ENCODE measurements at places on chromosomes 16 and 17.

DNA sequence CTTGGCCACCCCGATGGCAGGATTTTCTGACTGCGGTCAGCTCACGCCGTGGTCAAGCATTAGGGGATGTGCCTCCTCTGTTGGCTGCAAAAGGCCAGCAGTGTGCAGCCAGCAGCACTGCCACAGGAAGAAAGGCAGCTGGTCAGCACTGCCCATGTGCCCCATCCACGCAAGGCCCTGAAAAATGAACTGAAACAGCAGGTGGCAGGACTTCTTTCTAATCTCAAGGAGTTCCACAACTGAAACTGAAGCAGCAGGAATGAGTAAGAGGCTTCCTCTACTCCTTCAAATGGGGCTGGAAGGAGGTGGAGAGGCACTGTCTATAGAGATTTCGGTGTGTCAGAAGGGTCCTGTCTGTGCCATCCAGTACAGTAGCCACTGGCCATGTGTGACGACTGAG lies 3.2 kb downstream of the ZNF500 start:
- DNase-seq, result no peak

GRCh38 chr16:30559690-30560089 lies 1.5 kb upstream of the ZNF764 start:
- DNase-seq, result no peak

DNA sequence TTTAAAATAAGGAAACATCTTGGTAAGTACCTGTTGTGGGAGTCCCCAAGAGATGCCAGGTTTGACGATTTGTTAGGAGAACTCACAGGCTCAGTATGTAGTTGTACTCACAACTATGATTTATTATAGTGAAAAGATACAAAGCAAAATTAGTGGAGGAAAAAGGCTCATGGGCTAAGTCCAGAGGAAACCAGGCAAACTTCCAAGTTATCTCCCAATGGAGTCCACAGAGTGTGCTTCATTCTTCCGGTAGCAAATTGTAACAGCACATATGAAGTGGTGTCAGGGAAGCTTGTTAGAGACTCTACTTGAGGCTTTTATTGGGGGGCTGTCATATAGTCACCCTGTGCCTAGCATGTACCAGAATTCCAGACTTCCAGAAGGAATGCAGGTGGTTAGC lies 2.3 kb downstream of the DDX19A start:
- peak; percentile 16 for DNase-seq

DNA sequence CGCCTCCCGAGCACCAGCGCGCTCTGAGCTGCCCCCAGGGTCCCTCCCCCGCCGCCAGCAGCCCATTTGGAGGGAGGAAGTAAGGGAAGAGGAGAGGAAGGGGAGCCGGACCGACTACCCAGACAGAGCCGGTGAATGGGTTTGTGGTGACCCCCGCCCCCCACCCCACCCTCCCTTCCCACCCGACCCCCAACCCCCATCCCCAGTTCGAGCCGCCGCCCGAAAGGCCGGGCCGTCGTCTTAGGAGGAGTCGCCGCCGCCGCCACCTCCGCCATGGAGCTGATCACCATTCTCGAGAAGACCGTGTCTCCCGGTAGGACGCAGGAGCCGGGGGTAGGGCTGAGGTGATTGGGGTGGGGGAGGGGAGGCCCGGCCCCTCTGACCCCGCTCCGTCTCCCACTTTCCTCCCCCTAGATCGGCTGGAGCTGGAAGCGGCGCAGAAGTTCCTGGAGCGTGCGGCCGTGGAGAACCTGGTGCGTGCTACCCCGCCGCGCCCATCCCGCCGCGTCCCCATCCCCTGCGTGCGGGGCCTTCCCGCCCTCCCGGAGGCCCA lies 329 bp downstream of the KPNB1 start:
- no peak for DNase-seq

- no peak for DNase-seq
Measured at GRCh38 chr17:9801505-9801904, 10.1 kb upstream of the DHRS7C start.

GRCh38 chr17:63095879-63096278 lies 129.8 kb downstream of the TANC2 start:
- DNase-seq, result peak; percentile 6

- peak; percentile 24 for DNase-seq
Measured at GRCh38 chr16:89860747-89861304, 12.6 kb upstream of the TCF25 start.

GRCh38 chr17:80931421-80932265 lies 60.0 kb upstream of the CHMP6 start:
- peak; percentile 90 for DNase-seq

DNA sequence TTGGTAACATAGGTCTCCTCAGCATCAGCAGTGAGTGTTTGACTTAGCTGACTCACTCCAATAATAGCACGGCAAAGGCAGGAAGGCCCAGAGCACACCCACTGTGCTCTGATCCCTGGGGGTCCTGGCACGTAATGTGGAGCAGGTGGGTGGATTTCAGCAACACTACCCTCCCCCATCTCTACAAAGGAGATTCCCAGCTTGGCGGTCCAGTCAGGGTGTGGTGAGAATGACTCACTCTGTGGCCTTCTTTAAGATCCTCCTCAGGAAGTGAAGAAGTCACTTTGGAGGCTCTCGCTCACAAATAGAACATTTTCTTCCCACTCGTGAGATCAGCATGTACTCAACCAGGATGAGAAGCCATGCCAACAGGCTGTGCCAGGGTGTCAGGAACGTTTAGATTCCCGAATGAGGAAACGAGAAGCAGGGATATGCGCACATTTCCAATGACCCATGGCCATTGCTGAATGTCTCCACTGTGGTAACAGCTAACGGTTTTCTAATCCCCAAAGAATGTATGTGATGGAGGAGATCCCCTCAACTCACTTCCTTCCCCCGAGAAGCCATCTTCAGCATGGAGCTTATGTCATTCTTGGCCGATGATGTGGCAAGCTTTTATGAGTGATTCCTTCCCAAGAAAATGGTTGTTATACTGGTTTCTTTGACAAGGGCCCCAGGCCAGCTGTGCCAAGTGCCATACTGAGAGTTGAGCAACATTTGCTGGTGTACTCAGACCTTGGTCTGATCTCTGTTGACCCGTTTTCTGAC lies 365.2 kb downstream of the C16orf95 start:
- peak; percentile 93 for DNase-seq

GRCh38 chr16:65737831-65738230 lies 616.0 kb upstream of the CDH11 start:
- DNase-seq, result no peak

GRCh38 chr16:80705596-80705995 lies 98.8 kb downstream of the CDYL2 start:
- DNase-seq, result no peak

DNA sequence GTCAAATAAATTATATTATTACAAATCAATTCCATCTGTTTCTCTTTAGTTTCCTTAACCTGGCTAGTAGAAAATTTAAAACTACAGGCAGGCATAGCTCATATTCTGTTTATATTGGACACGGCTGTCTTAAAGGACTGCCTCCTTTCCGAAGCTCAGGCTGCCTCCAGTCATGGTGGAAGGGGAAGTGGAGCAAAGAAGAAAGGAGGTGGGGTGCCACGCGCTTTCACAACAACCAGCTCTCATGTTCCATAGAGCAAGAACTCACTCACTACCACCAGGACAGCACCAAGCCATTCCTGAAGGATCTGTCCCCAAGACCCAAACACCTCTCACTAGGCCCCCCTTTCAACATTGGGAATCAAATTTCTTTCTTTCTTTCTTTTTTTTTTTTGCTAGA lies 149.3 kb upstream of the KCNJ18 start:
- DNase-seq, result no peak

GRCh38 chr16:55495616-55496289 lies 13.1 kb upstream of the LPCAT2 start:
- peak; percentile 93 for DNase-seq

GRCh38 chr16:55506083-55506482 lies 2.8 kb upstream of the LPCAT2 start:
- DNase-seq, result no peak

- no peak for DNase-seq
Measured at GRCh38 chr17:40344421-40345160, 19.9 kb downstream of the GJD3 start.

DNA sequence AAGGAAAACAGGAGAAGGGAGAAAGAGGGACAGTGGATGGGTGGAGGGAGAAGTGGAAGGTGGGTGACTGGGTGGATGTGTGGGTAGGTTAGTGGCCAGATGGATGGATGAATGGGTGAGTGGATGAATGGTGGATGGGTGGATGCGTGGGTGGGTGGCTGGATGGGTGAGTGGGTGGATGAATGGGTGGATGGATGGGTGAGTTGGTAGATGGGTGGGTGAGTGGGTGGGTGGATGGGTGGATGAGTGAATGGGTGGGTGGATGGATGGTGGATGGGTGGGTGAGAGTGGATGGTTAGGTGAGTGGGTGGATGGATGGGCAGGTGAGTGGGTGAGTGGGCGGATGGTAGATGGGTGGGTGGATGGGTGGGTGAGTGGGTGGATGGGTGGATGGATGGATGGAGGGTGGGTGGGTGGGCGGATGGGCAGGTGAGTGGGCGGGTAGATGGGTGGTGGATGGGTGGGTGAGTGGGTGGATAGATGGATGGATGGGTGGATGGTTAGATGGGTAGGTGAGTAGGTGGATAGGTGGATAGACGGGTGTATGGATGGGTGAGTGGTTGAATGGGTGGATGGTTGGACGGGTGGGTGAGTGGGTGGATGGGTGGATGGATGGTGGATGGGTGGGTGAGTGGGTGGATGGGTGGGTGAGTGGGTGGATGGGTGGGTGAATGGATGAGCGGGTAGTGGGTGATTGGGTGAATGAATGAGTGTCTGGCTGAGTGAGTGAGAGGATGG lies 702 bp upstream of the MARVELD3 start:
- no peak for DNase-seq

DNA sequence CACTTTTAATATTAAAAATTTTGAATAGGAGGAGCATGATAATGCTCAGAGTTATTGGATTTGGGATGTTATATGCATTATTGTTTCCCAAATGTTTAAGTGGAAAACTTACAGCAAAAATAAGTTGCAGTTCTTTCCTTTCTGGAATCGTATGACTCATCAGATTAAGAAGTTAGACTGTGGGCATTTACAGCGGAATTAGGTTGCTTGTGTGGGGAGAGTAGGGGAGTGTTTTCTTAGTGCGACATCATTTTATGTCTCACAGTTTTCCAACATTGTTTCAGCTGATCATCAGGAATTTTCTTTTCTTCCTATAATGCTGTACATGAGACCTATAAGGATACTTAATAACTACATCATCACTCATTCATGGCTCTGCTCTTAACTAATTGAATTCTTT lies 1631.8 kb downstream of the CDH8 start:
- DNase-seq, result no peak

DNA sequence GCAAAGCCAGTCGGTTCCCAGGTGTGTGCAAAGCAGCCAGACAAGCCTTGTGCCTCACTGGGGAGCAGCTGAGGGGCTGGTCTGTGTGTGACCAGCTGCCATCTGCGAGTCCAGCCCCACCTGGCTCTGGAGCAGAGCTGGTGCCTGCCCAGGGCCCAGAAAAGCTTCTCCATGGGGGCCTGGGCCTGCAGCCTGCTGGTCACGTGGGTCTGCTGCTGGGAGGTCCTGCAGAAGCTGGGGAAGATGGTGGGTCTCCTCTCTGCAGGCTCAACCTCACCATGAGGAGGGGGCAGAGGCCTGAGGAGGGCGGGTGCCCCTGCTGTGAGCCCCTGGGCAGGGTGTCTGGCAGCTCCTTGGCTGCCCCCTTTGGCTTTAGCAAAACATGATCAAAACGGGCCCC lies 71.9 kb downstream of the ENGASE start:
- no peak for DNase-seq

DNA sequence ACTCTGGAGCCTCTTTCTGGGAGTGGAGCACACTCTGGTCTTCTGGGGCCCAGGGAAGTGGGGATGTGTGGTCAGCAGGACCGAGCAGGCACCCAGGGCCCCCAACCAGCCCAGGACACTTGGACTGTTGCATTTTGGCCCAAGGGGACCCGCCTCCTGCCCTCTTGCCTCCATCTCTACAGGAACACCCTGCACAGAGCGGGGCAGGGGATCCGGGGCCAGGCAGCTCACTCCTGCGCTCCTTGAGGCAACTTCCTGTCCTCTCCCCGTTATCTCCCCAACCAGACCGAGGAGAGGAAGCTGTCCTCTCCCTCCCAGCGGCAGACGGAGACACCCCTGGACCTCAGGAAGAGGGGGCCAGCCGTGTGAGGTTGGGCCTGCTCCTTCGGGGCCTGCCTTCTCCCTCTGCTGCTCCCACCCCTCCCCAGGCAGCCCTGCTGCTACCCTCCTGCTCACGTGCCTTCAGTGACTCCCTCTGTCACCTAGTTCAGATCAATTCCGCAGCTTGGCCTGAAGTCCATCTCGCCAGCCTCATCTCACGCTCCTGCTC lies 10.0 kb upstream of the ATP2A3 start:
- no peak for DNase-seq

- no peak for DNase-seq
Measured at GRCh38 chr17:48725288-48726064, 2.5 kb downstream of the PRAC2 start.

DNA sequence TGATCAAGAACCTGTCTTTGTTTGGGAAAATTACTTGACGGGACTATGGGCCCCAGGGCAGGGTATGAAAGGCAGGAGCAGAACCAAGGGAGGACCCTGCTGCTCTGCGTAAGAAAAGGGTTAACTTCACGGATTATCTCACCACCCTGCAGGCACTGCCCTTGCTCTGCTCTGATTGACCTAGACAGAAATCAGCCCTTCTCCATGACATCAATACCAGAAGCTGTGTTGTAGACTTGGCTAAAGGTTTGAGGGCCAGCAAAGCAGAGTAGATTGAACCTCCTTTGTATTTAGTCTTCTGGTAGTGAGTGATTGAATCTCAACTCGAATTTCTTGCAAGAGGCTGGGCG lies 52.9 kb upstream of the ETV4 start:
- DNase-seq, result no peak

DNA sequence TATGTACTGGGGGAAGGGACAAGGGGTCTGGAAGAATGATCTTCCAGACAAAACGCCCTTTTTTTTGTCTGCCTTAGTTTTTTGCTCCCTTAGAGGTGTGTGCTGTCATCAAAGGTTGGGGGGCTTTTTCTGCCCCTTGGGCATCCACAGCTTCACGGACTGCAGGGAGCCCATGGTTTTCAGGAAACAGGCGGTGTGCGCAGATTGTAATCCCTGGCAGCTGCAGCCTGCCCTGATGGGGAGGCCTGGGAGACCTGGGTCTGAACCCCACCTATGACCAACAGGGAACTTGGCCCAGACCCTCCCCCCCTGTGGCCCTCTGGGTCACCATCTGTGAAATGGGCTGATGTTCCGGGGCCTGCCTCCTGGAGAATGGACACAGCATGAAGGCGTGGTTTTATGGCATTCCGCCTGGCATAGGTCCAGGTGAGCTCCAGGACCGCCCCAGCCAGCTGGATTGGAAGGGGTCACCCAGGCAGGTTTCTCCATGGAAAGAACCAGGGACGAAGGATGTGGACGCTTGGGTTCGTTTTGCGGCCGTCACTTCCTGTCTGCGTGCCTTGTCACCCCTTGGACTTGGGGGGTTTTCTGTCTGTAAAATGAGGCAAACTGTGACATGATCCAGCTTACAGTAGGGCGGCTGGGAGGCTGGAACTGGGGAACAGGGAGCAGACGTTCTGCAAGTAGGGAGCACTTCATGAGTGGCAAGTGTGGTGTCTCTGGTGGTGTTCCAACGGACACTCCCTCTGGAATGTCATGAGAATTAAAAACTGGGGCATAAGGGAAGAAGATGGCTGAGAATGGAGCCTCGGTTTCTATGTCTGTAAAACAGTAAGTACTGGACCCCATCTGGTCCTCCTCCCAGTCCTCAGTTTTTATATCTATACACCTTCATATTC lies 1.5 kb downstream of the CPNE2 start:
- DNase-seq, result no peak

GRCh38 chr16:19127205-19127604 lies 13.4 kb downstream of the ITPRIPL2 start:
- DNase-seq, result no peak

All from AG10803 (cell line).